Gastroesophageal sphincter (tissue), 4 donors: ENCODE measurements at places on chromosomes 5 and 9. TPM values are rescaled to one million over a fixed set of nuclear protein-coding genes. Genes with fewer than 3 reads are reported as not detected.

The SARDH gene
- total RNA-seq, result 1.2 TPM

The CBY3 gene
- not detected for total RNA-seq

The EQTN gene
- total RNA-seq, result not detected

The SYNPO gene
- total RNA-seq, result 50.5 TPM

The TAL2 gene
- not detected for total RNA-seq

The PCDHAC2 gene
- 1.6 TPM for total RNA-seq

The HARS1 gene
- total RNA-seq, result 67.9 TPM

The OR1J2 gene
- total RNA-seq, result not detected

The IQGAP2 gene
- 34.4 TPM for total RNA-seq

The KIAA0825 gene
- total RNA-seq, result 4.1 TPM

The RAB24 gene
- 21.4 TPM for total RNA-seq

The FOXE1 gene
- total RNA-seq, result 0.79 TPM

The SPARC gene
- total RNA-seq, result 521 TPM

The ITGA2 gene
- total RNA-seq, result 11.1 TPM

The KIF24 gene
- total RNA-seq, result 0.54 TPM

The FAT2 gene
- 0.62 TPM for total RNA-seq

The FUT7 gene
- total RNA-seq, result 0.20 TPM

The FBP2 gene
- total RNA-seq, result not detected

- ATAC-seq, result no peak
Measured at GRCh38 chr5:172493461-172493860, 39.1 kb upstream of the SH3PXD2B start.

DNA sequence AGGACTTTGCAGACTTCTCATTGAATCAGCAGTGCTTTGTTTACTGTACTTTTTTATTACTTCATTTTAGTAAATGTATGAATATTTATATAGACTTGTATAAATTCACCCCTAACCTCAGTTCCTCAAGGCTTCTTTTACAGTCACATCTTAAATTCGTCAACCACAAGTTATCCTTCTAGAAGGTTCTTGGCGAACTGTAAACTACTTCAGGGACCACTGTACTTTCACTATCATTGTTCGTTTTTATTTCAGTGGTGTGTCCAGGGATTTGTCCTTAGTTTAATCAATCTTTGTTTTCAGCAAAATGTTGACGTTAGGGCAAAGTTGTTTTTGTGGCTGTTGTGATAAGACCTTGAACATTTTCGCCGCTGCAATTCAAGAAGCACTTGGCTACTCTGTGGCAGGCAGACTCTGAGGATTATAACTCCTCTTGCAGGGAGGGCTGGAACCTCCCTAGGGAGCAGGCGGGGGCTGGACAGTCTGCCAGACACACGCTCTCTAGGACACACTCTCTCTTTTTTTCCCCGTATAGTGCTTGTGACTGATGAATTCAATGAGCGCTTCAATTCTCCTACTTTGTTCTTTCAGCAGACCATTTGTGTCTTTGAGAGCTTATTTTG lies 252.8 kb downstream of the FBXL7 start:
- no peak for ATAC-seq

- ATAC-seq, result no peak
Measured at GRCh38 chr5:118923295-118924005, 64.9 kb downstream of the DTWD2 start.

- no peak for ATAC-seq
Measured at GRCh38 chr9:132739710-132740310, 69.5 kb downstream of the GTF3C4 start.

DNA sequence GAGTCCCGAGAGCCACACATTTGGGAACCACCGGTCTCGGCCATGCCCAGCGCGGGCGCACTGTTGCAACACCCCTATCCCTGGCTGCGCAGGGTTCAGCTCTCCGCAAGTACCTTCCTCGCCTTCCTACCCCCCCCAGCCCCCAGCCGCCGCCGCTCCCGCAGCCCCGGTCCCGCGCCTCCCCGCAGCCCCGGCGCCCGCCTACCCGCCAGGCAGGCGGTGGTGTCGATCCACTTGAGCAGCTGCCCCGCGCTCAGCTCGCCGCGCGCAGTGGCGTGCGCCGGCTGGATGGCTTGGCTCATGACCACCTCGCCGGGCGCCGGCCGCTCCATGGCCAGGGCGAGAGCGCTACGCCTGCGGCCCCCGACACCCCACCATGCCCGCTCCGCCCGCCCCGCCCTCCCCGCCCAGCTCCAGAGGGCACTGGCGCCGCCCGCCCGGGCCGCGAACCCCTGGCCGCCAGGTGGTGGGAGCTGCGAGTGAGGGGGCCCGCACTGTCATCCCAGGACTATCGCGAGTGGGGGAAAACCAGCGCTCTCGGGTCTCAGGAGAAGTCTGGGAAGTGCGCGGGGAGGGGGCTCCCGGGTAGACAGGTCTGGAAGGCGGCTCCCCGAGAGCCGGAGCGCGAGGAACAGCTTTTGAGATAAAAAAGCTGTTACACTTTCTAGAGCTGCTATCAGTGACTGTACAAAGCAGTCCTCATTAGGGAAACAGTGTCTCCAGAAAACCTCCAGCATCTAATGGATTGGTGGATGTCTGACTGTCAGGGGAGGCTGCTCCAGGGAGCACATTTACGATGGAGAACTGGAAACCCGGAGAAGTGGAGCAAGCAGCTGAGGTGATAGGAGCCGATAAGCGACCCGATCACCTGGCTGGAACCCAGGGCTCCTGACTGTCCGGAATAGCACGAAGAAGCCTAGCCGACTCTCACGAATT lies at the start of gene ACOT12:
Gene ACOT12, minus strand, starts transcription at position 352 of the 936 bp plus-strand sequence. Its CDS starts 20 bp downstream, at position 332.
- ATAC-seq, result peak; percentile 54

DNA sequence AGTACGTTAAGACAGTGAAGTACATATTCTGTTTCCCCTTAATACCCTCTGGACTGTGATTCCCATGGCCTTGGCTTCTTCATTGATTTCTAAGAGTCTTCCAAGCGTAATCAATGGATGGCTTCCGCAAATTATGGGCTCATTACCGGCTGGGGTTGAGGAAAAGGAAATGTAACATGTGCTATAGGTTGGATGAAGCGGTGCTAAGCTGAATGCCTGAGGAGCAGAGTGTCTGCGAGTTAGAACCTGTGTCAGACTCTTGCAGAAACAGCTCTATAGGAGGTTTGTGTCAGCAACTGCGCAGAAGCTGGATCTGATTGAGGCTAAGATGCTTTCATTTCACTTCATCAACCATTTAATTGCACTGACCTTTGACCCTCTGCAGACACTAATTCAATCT lies 114.3 kb upstream of the CDH18 start:
- ATAC-seq, result no peak

- no peak for ATAC-seq
Measured at GRCh38 chr9:125748446-125749099, 1.4 kb downstream of the PBX3 start.

- no peak for ATAC-seq
Measured at GRCh38 chr5:139167533-139167932, 30.6 kb downstream of the SIL1 start.

DNA sequence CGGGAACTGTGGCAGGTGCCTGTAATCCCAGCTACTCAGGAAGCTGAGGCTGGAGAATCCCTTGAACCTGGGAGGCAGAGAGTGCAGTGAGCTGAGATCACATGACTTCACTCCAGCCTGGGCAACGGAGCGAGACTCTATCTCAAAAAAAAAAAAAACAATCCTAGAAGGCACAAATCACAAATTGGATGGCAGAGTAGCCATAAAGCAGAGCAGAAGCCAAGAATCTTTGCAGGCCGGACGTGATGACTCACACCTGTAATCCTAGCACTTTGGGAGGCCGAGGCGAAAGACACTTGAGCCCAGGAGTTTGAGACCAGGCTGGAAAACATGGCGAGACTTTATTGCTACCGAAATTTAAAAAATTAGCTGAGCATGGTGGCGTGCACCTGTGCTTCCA lies 9.2 kb upstream of the FUBP3 start:
- ATAC-seq, result no peak

DNA sequence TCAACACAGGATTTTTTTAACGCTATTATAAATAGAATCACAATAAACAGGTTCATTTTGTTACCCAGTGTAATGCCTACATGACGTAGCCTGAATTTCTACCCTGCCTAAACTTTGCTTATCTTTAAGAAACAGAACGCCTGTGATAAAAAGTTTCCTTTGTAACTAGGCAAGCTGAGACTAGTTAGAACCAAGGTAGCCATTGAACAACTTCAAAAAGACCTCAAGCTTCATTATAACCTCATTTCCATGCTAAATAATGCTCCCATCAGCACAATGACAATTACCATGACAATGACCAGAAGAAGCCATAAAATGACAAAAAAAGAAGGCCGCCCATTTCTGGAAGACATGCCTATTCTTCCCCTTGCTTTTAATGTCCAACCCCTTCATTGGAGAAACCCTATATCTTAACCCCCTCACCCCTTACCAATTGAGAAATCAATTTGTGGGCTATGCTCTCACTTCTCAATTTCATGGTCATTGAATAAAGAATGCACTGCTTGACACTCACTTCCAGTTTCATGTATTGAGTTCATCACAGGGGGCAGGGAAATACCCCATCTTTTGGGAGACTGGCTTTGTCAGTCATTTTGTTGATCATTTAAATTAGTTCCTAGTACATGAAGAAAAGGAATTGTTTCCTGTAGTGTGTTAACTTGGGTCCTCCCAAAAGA lies 276.8 kb downstream of the MCTP1 start:
- ATAC-seq, result no peak

- no peak for ATAC-seq
Measured at GRCh38 chr5:31738199-31738598, 99.3 kb downstream of the PDZD2 start.

- no peak for ATAC-seq
Measured at GRCh38 chr5:16933337-16933736, 2.8 kb downstream of the MYO10 start.

DNA sequence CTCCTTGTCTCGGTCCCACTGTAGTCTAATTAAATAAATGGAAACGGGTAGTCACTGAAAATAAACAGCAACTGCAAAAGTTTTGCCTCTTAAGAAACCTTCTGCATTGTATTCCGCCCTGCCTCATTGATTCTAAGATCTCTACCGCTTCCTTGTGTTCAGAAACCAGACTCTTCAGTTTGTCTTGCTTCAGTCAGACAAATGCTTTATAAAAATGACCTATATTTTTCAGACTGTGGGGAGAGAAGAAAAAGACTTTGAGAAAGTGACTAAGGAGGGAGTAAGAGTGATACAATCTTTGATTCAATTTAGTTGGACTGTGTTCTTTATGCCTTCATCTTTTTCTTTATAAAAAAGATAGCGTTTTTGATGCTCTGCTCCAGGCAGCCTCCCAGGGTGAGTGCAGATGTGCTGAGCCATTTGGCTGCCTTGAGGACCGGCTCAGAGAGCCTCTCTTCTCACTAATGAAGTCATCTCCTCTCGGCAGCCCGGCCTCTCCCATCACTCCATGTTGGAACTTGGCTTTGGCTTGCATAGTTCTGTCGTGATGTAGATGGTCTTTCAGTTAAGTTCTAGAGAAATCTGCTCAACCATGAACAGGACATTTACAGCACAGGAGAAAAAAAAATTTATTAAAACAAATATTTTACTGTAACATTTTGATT lies 4.0 kb upstream of the VCAN start:
- ATAC-seq, result peak; percentile 51

- ATAC-seq, result no peak
Measured at GRCh38 chr5:76960004-76960625, 7.3 kb downstream of the CRHBP start.

GRCh38 chr5:24080046-24080445 lies 564.7 kb downstream of the CDH10 start:
- ATAC-seq, result no peak

GRCh38 chr5:172719211-172719610 lies 51.8 kb downstream of the DUSP1 start:
- ATAC-seq, result no peak

GRCh38 chr9:70093944-70094343 lies 50.3 kb downstream of the MAMDC2 start:
- ATAC-seq, result peak; percentile 29

GRCh38 chr5:178382754-178383164 lies 150.2 kb upstream of the PHYKPL start:
- ATAC-seq, result no peak

DNA sequence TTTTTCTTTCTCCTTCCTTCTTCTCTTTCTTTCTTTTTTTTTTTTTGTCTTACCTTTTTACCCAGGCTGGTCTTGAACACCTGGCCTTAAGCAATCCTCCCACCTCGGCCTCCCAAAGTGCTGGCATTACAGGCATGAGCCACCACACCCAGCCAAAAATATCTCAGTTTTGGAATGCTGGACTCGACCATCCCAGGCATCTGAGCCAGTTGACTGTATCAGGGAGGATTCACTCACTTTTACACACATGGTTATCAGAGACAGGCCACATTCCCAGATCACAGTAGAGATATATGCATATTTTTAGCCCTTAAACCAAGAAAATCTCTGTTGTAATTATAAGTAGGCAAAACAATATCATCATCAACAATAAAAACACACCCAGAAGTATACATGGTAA lies 21.9 kb downstream of the NIM1K start:
- ATAC-seq, result no peak

GRCh38 chr5:143653766-143654282 lies 158.1 kb upstream of the HMHB1 start:
- ATAC-seq, result no peak

GRCh38 chr9:109904666-109905065 lies 124.7 kb downstream of the PALM2AKAP2 start:
- no peak for ATAC-seq

- no peak for ATAC-seq
Measured at GRCh38 chr5:98962587-98962986, 33.8 kb upstream of the CHD1 start.
